NCI-H226 (cell line): ENCODE measurements at places on chromosomes 2 and 18.
A peak's percentile ranks its signal among the peaks of the same experiment; 100 is the strongest.

DNA sequence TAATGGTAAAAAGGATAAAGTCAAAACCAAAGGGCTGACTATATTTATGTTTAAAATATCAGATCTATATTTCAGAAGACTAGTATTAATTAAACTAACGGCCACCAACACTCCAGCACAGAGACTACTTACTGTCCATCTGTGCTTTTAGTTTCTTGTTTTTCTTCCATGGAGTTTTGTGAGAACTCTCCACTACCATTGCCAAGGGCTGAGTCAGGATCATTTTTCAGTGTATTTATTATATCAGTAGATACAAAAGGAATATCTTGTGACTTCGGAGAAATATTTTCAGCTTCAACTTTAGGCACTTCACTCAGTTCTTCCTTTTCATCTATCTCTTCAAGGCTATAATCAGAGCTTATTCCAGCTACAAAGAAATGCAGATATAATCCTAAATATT lies 79.1 kb upstream of the GRB14 start:
- no peak for DNase-seq

- DNase-seq, result no peak
Measured at GRCh38 chr18:64398320-64398719, 249.4 kb upstream of the LINC00305 start.

DNA sequence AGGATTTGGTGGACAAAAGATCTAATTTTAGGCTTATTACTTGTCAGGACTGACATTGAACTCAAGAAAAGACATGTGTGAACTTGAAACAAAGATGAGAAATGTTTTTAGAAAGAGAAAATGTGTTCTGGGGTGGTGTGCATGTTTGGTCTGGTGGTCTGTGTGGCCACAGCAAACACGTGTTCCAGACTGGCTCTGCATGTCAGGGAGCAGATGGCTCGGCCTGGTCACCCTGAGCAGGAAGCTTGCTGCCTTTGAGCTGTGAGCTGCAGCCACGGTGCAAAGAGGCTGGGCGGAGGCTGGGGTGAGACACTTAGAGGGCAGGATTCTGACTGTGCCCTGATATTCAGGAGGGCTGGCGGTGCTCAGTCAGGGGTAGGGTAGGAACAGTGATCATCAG lies 186.1 kb downstream of the CTIF start:
- DNase-seq, result no peak

- DNase-seq, result peak; percentile 91
Measured at GRCh38 chr2:69149631-69150215, 136.7 kb downstream of the ANTXR1 start.

- no peak for DNase-seq
Measured at GRCh38 chr2:47636596-47637264, 146.2 kb upstream of the MSH6 start.

DNA sequence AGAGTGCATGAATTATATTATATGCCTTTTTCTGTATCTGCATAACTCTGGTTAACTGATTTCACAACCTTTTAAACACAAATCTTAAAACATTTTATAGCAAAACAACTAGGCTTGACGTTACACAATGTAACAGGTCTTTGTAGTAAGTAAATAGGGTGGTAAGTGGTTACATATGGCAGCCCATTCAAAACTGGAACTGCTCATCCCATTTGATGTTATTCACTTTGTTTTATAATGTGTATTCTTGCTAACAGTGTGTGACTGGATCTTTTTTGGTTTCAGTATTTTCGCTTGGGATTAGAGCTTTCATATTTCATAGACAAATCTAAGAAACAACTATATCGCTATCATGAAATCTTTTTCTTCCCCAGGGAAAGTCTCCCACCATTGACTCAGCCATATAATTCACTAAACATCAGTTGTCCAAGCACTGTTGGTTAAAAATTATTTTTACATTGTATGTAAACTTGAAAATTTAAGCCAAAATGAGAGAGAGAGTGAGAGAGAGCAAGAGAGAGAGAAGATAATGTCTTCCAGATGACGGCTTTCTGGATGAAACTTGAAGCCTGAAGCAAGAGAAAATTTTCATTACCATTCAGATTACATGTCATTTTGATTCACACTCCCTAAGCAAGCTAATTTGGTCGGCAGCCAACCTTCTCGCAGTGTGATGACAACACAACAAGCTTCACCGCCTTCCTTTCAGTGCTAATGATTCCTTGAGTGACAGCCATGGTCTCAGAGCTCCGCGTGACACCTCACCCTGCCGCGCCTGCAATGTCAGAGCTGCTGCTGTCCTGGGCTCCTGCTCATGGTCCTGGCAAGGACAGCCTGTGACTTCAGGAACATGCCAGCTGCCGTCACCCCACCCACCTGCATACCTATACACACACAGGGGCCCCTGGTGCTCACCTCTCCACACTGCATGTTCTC lies 946.9 kb upstream of the SOX11 start:
- no peak for DNase-seq

DNA sequence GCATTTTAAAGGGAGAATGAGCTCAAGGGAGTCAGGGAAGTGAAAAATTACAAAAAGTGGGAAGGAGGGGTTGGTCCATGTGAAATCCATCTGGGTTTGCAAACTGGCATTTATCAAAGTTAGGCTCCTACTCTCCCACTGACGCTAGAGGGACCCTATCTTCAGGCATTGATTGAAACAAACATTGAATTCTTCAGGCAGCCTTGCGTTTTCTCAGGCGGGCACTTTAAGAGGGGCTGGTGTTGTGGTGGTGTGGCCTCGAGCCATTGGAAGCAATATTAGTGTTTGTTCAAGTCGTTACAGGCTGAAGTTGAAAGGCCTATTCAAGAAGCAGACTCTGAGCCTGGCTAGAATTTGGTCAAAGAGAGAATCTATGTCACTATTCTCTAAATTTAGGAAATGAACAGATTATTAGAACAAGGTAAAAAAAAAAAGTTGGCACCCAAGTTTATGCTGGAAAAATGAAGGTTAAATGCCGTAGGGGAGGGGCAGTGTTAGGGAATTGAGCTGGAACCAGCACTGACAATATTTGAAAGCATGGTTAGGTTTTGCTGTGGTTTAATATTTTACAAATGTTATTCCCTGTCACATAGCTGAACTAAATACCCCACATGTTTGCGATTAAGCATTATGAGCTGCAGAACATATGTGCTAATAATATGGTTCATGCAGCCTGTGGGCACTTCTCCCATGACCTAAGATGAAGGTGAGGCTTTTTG lies 36.8 kb downstream of the STON1 start:
- DNase-seq, result no peak

DNA sequence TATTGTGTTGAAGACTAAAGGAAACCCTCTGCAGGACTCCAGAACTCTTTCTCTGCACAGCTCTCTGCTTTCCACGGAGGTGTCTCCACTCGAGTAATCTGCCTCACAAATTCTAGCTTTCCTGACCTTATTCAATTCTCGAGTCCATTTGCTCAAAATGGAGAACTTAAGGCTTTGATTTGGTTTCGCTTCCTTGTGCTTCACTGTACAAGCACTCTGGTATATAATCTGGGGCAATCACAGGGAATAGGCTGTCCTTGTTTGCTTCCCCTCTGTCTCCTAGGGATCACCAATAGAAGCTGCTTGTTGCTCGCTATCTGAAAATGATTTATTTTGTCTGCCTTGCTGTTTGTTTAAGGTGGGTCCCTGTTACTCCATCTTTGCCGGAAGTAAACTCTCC lies 129.1 kb upstream of the DOCK10 start:
- DNase-seq, result no peak

GRCh38 chr2:158179660-158180059 lies 78.0 kb downstream of the UPP2 start:
- DNase-seq, result no peak

DNA sequence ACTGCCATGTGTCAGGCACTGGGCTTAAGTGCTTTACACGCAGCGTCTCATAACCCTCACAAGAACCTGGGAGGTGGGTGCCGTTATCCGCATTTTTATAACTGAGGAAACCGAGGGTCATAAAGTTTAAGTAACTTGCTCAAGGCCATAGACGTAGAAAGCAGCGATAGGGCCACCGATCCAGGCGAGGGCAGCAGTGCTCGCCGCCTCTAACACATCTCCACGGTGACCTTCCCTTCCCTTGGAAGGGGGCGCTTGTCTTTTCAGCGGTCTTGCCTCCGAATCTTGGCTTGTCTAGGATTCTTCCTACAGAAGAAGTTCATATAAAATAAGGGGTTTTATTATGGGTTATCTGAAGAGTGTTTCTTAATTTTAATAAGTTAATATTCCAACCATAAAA lies 186.6 kb downstream of the GBX2 start:
- no peak for DNase-seq

DNA sequence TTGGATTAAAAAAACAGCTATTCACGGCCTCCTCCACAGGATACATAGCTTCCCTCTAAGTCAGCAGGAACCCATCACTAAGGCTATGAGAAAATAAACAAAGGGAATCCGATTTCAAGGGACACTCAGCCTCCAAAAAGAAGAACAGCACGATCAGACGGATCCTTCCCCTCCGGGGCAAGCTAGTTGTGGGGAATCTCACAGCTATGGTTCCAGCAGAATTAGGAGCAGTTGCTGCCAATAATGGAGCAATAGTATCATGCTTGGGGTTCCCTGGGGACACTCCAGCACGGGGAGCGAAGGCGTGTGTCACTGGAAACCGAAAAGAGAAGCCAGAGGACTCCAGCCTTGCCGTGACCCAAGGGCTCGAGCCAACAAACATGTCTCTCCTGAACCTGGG lies 163.1 kb downstream of the TTC32 start:
- no peak for DNase-seq

- no peak for DNase-seq
Measured at GRCh38 chr18:63476668-63477067, at the start of gene SERPINB5. SERPINB5 (plus strand) TSS chr18:63476958; CDS start chr18:63484429, 7,471 bp downstream.

- no peak for DNase-seq
Measured at GRCh38 chr2:63865159-63865799, 23.6 kb downstream of the UGP2 start.

DNA sequence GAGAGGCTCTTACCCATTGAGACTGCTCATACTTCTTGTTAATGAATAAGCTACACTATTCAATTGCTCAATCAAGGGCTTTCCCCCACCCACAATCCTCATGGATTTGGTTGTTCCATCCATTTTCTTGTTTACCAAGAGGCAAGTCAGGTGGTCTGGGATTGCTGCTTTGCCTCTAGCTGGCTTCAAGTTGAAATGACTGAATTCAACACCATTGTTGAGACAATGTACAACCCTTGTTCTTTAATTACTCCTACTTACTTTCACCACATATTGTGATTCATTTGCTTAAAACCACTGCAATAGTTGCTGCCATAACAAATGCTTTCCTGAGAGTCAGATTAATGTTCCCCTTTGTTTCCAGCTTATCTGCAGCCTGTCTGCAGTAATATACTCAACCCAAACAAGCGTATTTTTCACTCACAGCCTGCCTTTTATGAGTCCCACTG lies 532.2 kb downstream of the RIT2 start:
- DNase-seq, result peak; percentile 16

DNA sequence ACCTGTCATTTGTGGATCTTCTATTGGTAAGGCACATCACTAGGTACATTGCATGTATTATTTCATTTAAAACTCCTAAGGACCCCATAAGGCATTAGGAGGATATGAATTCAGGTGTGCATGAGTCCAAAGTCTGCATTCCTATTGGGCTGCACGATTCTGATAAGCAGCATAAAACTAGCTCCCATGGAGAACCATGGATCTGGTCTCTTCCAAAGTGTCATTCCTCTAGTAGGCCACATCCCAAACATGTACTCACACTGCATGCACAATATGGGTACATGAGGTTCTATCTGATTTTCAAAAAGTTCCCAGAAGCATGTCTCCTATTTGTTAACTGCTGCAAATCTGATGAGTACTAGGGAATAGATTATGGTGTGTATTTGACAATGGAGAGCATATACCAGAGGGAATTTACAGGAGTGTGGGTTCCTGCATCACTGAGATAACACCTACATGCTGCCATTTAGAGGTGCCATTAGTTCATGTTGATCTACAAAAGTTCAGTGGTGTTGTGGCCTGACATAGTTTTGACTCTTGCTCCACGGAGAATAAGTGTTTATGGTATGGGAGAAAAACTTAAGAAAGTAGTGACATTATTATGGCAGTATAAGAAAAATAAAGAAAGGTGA lies 11.3 kb downstream of the CYTIP start:
- DNase-seq, result no peak

DNA sequence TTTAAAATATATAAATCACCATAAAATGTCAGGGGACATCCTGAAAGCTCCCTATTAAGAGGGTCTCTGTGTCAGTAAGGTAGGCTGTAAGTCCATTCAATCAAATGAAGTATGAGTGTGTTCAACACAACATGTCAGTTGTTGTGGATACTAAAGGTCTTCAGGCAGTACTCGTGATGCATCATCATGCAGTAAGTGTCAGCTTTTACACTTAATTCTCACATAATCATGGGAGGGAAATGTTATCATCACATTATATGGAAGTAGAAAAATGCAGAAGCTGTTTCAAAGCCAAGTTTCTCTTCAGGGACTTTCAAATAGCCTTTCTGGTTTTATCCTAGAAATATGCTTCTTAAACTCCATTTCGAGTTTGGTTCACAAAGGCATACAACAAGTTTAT lies 477.1 kb upstream of the ID2 start:
- DNase-seq, result peak; percentile 16

DNA sequence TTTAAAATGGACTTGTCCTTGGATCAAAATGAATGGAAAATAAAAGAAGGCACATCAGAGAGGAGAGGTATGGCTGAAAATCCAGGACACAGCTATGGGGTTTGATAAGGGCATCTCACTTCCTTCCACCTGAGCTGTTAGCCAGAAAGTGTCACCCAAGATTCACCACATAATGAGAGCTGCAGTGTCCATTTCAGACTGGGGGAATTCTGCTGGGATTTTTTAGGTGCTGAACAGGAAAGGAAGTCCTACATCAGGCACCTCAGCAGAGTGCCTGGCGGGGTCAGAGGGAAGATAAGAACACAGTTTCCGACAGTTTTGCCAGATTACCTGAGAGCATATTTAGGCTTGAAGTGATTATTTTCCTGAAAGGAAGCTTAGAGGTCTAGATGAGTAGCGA lies 187.6 kb upstream of the HNMT start:
- no peak for DNase-seq

DNA sequence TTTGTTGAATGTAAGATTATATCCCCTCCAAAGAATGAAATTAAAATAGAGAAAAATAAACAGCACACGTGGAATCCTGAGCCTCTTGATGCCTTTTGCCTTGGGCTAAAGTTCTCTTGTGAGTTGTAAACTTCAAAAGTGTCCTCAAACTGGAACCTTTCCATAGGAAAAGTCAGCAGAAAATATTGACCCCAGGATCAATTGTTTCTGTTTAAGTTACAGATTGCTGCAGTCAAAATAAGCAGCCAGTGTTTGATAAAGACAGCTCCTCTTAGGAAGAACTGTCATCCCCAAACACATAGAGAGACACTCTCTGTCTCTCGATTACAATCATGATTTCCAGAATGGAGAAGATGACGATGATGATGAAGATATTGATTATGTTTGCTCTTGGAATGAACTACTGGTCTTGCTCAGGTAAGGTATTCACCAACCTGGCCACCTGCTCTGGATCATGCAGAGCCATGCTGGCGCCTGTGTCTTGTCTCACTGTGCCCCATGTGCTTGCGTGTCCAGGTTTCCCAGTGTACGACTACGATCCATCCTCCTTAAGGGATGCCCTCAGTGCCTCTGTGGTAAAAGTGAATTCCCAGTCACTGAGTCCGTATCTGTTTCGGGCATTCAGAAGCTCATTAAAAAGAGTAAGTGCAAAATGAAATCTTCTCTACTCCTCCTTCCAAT lies at the start of gene SPP2:
TSS of gene SPP2 (plus strand) at position 248 of the 681 bp plus-strand sequence. CDS start at position 333, 85 bp downstream.
- DNase-seq, result no peak

- no peak for DNase-seq
Measured at GRCh38 chr2:217844696-217845095, 158.1 kb downstream of the TNS1 start.
